ENCODE measurements at places on chromosomes 3 and 15.
A peak's percentile ranks its signal among the peaks of the same experiment; 100 is the strongest.

- peak; percentile 30 for DNase-seq
Observed at GRCh38 chr3:159263750-159264553, 462.1 kb downstream of the MFSD1 start.

DNA sequence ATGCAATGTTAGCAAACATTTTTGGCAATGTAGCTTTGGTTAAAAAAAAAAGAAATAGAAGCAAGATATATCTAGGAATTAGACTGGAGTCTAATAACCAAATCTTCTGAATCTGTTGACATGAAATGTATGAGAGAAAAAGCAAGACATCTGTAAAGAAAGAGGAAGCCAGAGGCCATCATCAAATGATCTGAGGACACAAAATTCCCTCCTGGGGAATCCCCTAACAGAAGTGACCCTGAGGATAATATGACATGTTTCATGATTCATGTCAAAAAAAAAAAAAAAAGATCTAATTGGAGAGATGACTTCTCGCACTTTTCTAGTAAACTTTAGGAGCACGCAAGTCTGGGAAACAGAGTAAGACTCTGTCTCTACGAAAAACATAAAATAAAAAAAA lies 70.9 kb downstream of the IMPG2 start:
- no peak for DNase-seq

DNA sequence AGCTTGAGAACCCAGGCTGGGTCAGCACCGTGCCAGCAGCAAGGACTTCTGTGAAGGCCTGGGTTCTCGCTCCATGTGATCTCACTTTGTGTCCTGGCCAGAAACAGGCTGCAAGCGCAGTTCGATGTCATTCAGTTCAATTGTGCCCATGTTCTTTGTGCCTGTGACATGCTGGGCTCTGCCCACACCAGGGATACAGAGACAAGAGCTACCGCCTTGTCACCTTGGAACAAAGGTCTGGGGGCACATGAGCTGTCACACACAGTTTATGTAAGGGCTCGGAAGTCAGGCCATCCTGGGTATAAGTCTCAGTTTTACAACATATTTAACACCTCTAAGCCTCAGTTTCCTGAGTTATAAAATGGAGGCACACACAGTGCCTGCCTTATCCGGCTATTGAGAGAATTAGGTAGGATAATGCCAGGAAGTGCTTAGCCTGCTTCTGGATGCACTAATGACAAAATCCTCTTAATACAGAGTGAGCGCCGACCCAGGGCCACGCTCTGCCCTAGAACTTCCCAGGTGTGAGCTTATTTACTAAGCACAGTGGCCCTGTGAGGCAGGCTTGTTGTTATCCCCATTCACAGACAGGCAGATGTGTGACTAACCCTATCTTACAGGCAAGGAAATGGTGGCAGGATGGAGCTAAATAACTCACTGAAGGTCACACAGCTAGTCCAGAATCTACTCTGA lies 50.4 kb upstream of the LIMD1 start:
- no peak for DNase-seq

DNA sequence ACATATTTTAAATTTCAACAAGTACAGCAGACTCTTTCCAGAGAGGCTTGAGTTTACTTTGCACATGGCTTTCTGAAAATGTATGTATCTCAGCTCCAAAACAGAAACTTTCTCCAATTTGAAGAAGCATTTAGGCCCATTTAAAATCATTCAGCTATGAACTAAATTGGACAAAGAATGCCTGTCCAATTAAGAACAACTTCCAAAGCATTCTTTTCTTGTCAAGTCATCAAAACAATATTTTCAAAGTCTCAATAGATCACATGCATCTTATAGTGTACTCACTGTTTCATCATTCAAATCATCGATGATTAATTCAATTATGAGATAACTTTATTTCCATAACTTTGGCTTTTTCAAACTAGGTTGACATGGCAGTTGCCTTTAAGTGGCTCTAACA lies 95.2 kb downstream of the KBTBD8 start:
- no peak for DNase-seq

DNA sequence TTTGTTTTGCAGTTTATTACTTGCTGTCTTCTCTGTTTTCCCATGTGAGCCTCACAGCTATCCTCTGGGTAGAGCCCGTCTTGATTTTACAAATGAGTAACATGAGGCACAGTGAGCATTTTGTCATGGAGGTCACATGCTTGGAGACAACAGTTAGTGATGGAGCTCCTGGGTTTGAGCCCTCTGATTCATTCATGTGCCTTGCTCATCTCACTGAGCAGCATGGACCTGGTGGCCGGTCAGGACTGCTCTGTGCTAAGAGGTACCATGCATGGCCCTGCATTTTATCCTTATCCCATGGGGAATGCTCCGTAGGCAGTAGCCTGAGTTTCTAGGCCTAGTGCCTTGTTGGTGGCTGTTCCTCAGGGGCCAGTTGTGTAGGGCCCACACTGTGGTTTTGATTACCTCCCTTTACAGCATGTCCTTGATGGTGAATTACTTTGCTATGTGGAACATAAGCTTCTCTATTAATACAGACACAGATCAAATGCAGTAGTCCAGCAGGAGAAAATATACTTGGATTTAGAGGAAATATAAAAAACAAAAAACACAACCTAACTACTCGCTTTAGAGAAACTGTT lies 35.6 kb downstream of the MAP2K5 start:
- DNase-seq = no peak

DNA sequence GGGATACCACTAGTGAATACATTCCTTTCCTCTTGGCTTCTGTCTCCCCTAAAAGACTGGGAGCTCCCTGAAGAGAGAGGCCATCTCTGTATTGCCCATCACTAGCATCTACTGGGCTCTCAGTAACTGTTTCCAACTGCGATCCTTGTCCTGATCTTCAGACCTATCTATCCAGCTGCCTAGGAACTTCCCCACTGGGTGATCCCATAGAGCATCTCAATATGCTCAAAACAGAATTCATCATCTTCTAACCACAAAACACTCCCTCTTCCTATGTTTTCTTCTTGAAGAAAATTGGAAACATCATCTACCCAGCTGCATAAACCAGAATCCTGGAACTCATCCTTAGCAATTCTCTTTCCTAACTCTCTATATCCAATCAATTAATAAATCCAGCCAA lies 54.6 kb downstream of the PLD1 start:
- no peak for DNase-seq

DNA sequence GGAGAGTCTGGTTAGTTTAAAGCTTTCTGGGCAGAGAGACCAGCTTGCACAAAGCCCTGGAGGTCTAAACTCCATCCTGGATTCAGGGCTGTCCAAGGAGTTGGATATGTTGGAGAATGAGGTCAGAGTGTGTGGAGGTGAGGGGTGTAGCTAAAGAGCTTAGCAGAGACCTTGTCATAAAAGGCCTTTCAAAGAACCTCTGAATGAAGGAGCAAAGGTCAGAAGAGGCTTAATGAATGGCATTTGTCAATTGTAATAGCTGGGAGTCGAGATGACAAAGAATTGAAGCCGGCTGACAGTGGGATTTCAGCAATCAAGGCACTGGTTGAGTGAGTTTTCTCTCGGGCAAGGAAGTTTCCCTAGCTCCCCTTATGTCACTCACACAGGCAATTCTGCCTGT lies 202.6 kb downstream of the PDCD6IP start:
- DNase-seq = no peak

GRCh38 chr15:100628746-100629145 lies 26.4 kb downstream of the ASB7 start:
- DNase-seq = no peak

DNA sequence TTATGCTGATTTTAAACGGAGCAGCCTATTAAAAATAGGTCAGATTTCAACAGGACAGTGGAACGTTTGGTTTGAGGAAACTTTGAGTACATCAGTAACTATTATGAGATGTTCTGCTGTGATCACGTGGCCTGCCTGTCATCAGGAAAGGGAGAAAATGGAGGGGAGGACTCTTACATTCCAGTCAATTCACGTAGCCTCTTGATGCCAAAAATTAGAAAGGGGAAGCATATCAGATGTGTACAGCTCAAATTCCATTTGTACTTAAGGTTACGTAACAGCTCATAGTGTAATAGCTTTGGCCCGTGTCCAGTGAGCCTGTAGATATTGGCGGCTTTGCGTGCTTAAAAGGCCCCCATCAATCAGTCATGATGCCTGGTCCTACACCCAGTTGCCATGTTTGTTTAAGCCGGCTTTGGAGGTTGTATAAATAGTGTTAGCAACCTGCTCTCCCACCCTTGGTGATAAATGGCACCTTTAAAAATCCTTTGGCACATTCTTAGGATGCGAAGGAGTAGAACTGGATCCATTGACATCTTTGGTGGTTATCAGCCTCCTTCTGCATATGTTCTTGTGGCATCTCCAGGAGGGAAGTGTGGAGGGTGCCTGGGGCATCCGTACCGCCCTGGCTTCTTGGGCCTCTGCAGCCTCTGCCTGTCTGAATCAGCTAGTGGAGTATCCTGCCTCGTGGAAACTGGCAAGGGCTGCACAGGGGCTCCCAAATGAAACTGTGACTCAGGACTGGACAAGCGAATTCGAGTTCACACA lies 163.9 kb downstream of the THSD4 start:
- DNase-seq = no peak

- no peak for DNase-seq
Observed at GRCh38 chr3:81953111-81953510, 191.7 kb upstream of the GBE1 start.

- DNase-seq = no peak
Observed at GRCh38 chr3:159559771-159560170, 428.9 kb upstream of the IL12A start.

GRCh38 chr3:84008623-84009022 lies 950.2 kb upstream of the CADM2 start:
- DNase-seq = no peak

- no peak for DNase-seq
Observed at GRCh38 chr3:31661993-31662670, 129.4 kb downstream of the STT3B start.

GRCh38 chr15:33874156-33874555 lies 94.1 kb upstream of the CHRM5 start:
- DNase-seq = no peak

DNA sequence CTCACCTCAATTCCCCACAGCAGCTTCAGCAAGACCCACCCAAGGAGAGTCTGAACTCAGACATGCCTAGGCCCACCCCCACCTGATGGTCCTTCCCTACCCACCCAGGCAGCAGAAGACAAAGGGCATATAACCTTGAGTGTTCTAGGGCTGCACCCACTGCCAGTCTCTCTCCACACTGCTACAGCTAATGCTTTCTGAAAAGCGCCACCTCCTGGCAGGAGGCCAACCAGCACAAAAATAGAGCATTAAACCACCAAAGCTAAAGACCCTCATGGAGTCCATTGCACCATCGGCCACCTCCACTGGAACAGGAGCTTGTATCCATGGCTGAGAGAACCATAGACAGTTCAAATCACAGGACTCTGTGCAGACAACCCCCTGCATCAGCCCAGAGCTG lies 11.3 kb upstream of the RPL39L start:
- DNase-seq = no peak

- DNase-seq = no peak
Observed at GRCh38 chr3:107910713-107911259, 180.0 kb downstream of the CD47 start.

DNA sequence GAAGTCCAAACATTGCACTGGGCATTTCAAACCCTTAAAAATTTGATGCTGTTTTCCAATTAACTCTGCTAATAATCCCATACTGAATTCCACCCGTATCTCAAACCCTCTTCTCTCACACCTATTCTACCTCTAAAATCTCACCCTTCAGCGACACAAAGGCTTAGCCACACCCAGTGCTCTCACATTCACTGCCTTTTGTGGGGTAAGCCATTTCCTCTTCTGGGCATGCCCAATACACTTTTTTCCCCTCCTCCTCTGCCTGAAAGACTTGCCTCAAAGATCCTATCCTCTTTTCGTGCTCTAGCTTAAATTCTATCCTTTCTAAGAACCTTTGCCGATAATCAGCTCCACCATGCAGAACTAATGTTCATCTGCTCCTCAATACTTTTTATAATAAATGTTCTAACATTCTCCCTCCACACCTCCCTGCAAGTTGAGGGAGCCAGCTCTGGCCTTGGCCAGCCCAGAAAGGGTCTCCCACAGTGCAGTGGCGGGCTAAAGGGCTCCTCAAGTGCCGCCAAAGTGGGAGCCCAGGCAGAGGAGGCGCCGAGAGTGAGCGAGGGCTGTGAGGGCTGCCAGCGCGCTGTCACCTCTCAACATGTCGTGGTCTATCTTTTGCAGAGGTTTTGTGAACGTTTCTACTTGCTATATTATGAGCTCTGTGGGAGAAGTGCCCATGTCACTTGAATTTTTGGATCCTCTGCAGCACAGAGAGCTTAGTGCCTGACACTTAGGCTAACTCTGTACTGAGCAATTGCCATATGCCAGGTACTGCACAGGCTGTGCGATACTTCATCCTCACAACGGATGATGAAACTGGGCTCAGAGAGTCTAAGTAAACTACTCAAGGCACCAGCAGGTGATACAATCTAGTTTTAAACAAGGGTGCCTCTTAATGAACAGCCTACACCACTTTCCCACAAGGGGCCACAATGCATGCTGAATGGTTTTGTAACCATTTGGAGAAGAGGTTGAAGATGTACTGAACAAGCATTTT lies 53.6 kb upstream of the BCL6 start:
- no peak for DNase-seq

GRCh38 chr15:45268135-45268534 lies 16.1 kb downstream of the SLC28A2 start:
- no peak for DNase-seq

DNA sequence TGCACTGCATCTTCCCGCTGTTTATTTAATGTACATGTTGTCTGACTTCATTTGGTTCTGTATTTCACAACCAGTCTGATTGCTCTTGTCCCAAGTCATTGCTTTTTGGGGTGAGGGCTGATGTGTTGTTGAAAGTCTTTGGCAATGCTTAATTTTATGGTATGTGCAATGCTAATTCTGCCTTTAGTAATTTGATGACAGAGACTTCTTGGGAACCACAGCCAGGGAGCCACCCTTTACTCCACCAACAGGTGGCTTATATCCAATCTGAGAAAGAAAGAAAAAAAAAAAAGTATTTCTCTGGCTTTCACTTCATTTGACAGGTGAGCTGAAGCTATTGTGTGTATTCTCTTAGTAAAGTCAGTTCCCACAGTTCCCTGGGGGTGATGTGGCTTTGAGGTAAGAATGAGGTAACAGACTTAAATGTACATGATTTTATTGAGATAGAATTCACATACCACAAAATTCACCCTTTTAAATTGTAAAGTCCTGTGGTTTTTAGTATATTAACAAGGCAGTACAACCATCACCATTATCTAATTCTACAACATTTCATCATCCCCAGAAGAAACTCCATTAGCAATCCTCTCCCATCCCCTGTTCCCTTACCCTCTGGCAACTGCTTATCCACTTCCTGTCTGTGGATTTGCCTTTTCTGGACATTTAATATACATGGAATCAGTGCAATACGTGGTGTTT lies 97.3 kb downstream of the SLCO3A1 start:
- no peak for DNase-seq

GRCh38 chr15:42104095-42104891 lies 9.9 kb upstream of the PLA2G4D start:
- no peak for DNase-seq

- no peak for DNase-seq
Observed at GRCh38 chr3:58041826-58042324, 33.7 kb downstream of the FLNB start.

GRCh38 chr3:128480278-128480677 lies 12.7 kb downstream of the GATA2 start:
- no peak for DNase-seq

All from hypothalamus (tissue), 51 donors.